CD4-positive, CD25-positive, alpha-beta regulatory T cell (primary cell): ENCODE measurements at places on chromosomes 1 and 21. TPM values are rescaled to one million over a fixed set of nuclear protein-coding genes. Genes with fewer than 3 reads are reported as not detected.

Gene TNFRSF4
- total RNA-seq = 65.8 TPM

Gene MATN1
- total RNA-seq = 1.9 TPM

Gene ANP32E
- total RNA-seq = 51.5 TPM

Gene RIPPLY3
- total RNA-seq = not detected

- no peak for DNase-seq
- no peak overlapping the region for H3K4me3 ChIP-seq
- no peaks in the 10 kb centered on the region for H3K36me3 ChIP-seq
- H3K27me3 ChIP-seq = no peaks in the 10 kb centered on the region
- H3K4me1 ChIP-seq = no peaks in the 10 kb centered on the region
- no peak overlapping the region for H3K27ac ChIP-seq
These were observed 452.1 kb upstream of the NEGR1 start for GRCh38 chr1:72734415-72734814.

DNA sequence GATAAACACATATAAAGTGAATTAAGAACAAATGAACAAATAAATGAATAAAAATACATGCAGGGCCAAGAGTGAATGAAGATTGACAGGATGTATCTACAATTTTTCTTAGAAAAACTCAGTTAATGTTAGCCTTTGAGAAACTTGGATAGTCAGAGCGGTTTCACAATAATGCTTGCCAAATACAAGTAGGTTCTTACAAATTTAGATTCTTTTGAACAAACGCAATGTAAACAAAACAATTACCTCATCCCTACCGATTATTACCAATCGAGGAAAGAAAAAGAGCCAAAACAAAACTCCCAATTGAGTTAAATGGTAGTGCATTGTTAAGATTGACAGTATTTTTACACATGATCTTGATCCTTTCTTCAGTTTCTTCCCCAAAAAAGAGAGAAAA, 176.9 kb upstream of the DEPDC1 start:
- H3K4me3 ChIP-seq = no peak overlapping the region
- no peaks in the 10 kb centered on the region for H3K27me3 ChIP-seq
- no peak overlapping the region for H3K27ac ChIP-seq
- H3K4me1 ChIP-seq = no peaks in the 10 kb centered on the region
- H3K36me3 ChIP-seq = no peaks in the 10 kb centered on the region

GRCh38 chr1:221097479-221098281, 218.4 kb downstream of the HLX start:
- H3K27me3 ChIP-seq = no peaks in the 10 kb centered on the region
- H3K4me3 ChIP-seq = no peak overlapping the region
- H3K36me3 ChIP-seq = no peaks in the 10 kb centered on the region

DNA sequence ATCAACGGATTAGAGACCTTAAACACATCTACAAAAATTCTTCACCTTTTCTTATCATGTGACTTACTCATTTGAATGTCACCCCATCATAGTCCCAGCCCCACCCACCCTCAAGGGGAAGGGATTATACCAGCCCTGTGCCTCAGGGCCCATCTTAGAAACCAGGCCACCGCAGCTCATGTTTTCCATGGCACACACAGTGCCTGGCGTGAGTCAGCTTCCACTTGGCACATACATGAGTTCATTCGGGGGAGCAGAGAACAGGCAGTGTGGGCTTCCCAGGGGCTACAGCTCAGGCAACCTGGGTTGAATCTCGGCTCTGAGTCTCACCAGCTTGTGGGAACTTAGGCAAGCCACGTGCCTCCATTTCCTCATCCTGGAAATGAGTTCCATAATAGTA, 310.6 kb downstream of the NPHP4 start:
- no peaks in the 10 kb centered on the region for H3K27me3 ChIP-seq
- H3K27ac ChIP-seq = no peak overlapping the region
- DNase-seq = no peak
- H3K4me3 ChIP-seq = no peak overlapping the region
- H3K4me1 ChIP-seq = no peaks in the 10 kb centered on the region

- H3K27me3 ChIP-seq = no peaks in the 10 kb centered on the region
- DNase-seq = no peak
- no peaks in the 10 kb centered on the region for H3K36me3 ChIP-seq
- no peak overlapping the region for H3K4me3 ChIP-seq
These were observed 32.2 kb upstream of the BACE2 start for GRCh38 chr21:41135746-41136145.

DNA sequence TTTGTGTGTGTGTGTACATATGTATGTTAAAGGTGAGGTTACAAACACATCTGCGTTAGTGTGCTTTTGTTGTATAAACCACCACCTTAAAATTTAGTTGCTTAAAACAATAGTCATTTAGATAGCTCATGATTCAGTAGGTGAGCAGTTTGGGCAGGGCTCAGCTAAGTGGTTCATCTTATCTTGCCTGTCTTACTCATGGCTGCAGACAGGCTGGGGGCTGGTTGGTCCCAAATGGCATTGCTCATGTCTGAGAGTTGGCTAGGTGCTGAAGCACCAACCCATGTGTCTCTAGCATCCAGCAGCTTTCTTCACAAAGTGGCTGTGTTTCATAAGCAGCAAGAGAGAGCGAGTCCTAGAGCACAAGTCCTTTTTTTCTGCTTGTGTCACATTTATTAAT, 91.4 kb downstream of the MACF1 start:
- no peaks in the 10 kb centered on the region for H3K27me3 ChIP-seq
- peaks cover 88% of the 10 kb centered on the region for H3K36me3 ChIP-seq
- H3K4me1 ChIP-seq = no peaks in the 10 kb centered on the region

- peaks cover 58% of the 10 kb centered on the region for H3K36me3 ChIP-seq
- no peak overlapping the region for H3K4me3 ChIP-seq
- no peak overlapping the region for H3K27ac ChIP-seq
- no peak for DNase-seq
- H3K27me3 ChIP-seq = no peaks in the 10 kb centered on the region
These were observed 11.8 kb upstream of the RAP1GAP start for GRCh38 chr1:21680918-21681317.

GRCh38 chr21:15252431-15252830, 187.6 kb upstream of the NRIP1 start:
- H3K27ac ChIP-seq = no peak overlapping the region
- H3K36me3 ChIP-seq = no peaks in the 10 kb centered on the region
- H3K4me1 ChIP-seq = no peaks in the 10 kb centered on the region
- DNase-seq = no peak
- no peaks in the 10 kb centered on the region for H3K27me3 ChIP-seq
- no peak overlapping the region for H3K4me3 ChIP-seq

- no peak overlapping the region for H3K27ac ChIP-seq
- no peaks in the 10 kb centered on the region for H3K27me3 ChIP-seq
- no peaks in the 10 kb centered on the region for H3K36me3 ChIP-seq
- no peak for DNase-seq
- peaks cover 43% of the 10 kb centered on the region for H3K4me1 ChIP-seq
- peak overlapping the region; percentile 61 for H3K4me3 ChIP-seq
These were observed 1.5 kb downstream of the RPS6KA1 start for GRCh38 chr1:26530895-26531598.

GRCh38 chr1:230909974-230910754, 41.8 kb upstream of the C1orf198 start:
- H3K27me3 ChIP-seq = no peaks in the 10 kb centered on the region
- no peak for DNase-seq
- no peak overlapping the region for H3K27ac ChIP-seq

DNA sequence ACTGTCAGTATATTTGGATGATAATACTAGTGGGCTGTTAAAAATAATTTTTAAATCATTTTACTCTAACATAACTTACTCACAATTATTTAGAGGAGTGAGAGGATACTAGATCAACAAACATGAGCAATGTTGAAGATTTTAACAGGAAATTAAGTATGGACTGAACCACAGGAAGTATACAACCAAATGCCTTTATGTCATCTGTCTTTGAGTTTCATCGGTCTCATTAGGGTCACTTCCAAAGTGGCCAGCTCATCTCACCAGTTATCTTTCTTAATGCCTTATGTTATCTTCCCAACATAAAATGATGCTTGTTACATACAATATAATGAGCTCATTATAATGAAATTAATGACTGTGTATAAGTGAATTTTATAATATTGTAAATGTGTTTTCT, 1.5 kb upstream of the RGS1 start:
- peak overlapping the region; percentile 54 for H3K4me3 ChIP-seq
- no peak for DNase-seq
- H3K36me3 ChIP-seq = peaks cover 26% of the 10 kb centered on the region
- H3K27ac ChIP-seq = peak overlapping the region; percentile 95
